ENCODE measurements at places on chromosomes 1 and 21.
A peak's percentile ranks its signal among the peaks of the same experiment; 100 is the strongest.

- no peak for DNase-seq
Measured at GRCh38 chr1:237492359-237492758, 398.4 kb downstream of the ZP4 start.

GRCh38 chr1:215114154-215114933 is 31.8 kb downstream of the KCNK2 start:
- no peak for DNase-seq

GRCh38 chr1:65323246-65323645 is 13.9 kb downstream of the DNAJC6 start:
- no peak for DNase-seq

- DNase-seq: peak; percentile 19
Measured at GRCh38 chr1:237146241-237146640, 104.3 kb downstream of the RYR2 start.

- no peak for DNase-seq
Measured at GRCh38 chr1:243946946-243947345, 96.9 kb upstream of the AKT3 start.

DNA sequence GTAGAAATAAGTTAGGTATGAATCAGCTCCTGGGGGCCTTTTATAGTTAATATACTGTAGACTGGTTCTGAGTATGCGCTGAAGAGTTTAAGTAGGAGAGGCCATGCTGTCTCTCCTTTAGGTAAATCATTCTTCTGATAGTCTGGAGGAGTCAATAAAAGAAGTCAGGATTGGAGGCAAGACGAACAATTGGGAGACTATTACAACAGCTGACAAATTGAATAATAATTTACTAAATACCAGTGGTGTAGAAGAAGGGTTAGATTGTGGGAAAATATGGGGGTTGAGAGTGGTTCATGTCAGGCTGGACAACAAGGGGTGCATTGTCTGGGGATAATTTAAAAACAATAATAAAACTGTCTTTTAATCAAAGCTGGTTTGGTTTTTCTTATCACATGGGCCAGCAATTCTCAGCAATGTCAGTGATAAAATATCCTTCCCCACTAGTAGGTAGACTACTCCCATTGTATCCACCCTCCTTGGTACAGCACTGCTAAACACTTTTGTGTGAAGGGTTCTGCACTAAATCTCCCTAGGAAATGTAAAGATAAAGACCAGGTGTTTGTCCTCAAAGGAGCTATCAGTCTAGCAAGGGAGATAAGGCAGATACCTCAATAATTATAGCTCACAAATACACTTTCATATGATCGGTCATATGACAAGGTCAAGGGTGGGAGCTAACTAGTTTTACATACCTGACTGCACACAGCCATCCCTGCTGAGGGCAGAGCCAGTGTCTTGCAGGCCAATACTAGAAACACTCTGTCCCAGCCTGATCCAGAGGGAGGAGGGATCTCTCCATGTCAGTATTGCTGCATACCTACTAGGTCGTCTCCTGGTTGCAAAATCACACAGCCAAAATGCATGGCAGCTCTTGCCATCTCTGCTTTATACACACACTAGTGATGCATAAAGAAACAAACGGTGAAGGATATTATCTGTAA is 299.7 kb downstream of the VAV3 start:
- DNase-seq: no peak

- no peak for DNase-seq
Measured at GRCh38 chr1:233393084-233393840, 65.7 kb downstream of the MAP3K21 start.

GRCh38 chr1:208756339-208756981 is 512.3 kb upstream of the PLXNA2 start:
- no peak for DNase-seq

DNA sequence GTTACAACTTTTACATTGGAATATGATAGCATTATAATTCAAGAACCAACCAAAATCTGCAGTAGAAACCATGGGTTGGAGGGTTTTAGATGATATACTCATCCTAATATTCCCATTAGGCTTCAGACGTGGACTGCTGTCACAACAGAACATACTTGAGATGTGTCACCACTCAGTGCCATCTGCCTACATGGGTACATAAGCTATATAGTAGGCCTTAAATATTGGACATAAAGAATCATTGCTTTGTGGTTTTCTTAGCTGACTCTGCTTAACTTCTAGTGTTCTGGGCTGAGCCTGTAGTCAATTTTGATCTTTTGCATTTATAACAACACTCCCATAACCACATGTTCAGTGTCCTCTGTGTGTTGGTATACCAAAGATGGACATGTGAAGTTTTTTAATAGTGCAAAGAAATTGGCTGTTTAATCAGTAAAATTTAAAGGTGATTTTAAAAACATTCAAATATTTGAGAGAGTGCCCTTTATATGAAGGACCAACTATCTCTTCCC is 14.2 kb downstream of the RAP1A start:
- no peak for DNase-seq

- no peak for DNase-seq
Measured at GRCh38 chr21:35796844-35797243, 263.5 kb downstream of the SETD4 start.

DNA sequence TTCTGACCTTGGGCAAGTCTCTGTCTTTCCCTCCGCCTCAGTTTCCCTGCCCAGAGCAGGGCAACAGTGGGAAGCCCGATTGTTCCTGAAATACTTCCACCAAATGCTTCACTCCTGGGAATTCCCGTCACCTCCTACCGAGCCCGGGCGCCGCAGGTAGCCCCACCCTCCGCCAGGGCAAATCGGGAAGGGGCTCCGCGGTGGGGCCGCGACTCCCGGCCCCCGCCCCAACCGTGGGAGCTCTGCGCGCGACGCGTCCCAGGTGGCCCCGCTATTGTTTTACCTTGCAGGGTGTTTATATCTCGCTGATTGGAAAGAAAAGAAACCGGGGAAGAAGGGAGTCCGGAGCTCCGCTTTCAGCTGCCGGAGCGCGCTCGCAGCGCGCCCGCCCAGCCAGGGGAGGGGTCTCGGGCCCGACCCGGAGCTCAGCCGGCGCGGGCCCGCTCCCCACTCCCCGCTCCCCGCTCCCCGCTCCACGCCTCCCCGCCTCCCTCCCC is 407 bp downstream of the IGSF3 start:
- DNase-seq: no peak

DNA sequence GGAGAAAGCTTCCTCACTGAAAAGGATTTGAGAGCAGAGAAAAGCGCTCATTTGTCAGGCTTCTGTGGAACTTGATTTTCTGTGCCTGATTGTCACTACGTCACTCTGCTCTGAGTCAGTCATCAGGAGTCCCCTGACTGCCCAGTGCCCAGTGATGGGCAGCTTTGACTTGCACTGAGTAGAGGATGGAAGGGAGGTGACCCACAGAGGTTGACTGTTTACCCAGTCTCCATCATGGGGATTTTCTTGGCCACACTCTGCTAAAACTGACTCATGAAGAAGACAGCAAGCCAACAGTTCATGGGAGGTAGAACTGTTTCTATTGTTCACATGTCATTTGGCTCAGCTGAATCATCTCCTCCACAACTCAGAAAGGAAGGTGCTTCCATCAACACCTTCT is 82.1 kb upstream of the DUSP10 start:
- no peak for DNase-seq

- DNase-seq: no peak
Measured at GRCh38 chr1:209646558-209646957, 5.7 kb downstream of the LAMB3 start.

GRCh38 chr1:2103266-2103900 is 53.2 kb downstream of the PRKCZ start:
- no peak for DNase-seq

DNA sequence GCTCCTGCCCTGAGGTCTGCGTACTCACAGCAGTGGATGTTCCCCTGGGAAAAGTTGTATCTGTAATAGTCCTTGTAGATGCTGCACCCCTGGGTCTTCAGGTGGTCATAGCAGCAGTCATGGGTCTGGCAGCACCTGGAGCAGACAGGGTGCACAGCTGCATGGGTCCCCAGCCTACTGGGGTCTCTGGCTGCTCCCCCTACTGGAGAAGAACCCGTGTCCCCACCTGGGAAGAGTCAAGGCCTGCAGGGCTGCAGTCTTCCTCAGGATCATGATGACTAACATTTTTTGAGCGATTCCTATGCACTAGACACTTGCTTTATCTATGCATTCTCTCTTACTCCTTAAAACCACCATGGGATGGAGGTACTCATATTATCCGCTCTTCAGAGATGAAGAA is 3.9 kb downstream of the PLA2G2D start:
- no peak for DNase-seq

GRCh38 chr1:48194801-48195200 is 27.7 kb upstream of the SLC5A9 start:
- no peak for DNase-seq

GRCh38 chr21:40164905-40165772 is 297.9 kb downstream of the PCP4 start:
- no peak for DNase-seq

DNA sequence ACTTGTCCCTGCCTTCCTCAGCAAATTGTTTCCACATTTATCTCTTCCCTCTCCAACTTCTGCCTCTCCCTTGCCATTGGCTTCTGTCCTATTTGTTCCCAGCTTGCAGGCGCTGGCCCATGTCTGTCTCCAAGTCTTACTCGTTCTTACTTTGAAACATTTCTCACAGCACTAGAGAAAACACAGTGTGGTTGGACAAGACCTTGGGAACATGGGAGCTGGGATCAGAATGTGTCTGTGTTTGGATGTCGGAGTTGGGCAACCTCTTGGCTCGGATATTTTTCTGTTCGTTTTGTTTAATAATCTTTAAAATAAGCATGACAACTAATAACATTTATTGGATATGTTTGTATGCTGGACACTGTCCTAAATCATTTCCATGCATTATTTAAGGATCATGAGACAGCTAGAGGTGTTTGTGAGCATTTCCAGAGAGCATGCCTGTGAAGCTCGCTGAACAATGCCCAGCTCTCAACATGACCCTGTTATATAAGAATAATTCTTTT is 5.9 kb upstream of the BRWD1 start:
- DNase-seq: peak; percentile 33

GRCh38 chr1:2632051-2632430 is 775 bp downstream of the MMEL1 start:
- DNase-seq: no peak

GRCh38 chr1:93738075-93738622 is 56.5 kb upstream of the BCAR3 start:
- DNase-seq: peak; percentile 43

- no peak for DNase-seq
Measured at GRCh38 chr1:19893687-19894086, 11.5 kb downstream of the OTUD3 start.
